Caudate nucleus (tissue), 63 donors: ENCODE measurements at places on chromosomes 7 and 10.

DNA sequence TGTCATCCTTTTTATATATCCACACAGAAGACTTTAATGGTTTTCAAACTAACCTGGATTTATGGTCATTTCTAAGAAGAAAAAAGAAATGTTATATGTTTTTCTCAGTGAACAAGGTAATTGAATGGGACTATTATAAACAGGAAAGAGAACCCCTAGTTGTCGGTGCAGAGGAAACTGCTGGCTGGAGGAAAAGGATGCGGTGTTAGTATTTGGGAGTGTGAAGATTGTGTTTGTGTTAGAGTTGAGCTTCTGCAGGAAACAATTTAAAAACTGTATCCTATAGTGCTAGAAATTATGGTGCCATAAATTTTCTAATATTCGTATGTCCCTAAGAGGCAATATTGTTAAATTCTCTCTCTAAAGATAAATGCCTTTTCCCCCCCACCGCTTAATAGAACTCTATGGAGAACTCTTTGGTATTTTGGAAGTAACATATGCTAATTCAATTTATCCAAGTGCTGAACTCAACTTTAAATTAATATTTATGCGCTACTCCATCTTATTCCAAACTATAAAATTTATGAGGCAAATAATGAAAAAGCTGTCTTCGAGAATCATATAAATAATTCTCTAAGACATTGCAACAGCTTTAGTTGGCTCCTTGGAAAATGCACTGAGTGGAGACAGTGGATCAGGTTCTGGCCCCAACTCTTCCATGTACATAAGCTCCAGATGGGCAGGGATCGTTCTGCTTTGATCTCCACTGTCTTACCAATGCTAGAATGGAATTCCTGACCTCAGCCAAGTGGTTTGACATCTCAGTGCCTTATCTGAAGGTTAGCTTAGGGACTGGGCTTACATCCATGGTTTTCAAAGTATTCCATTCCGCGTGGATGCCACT is 5.6 kb downstream of the BZW2 start:
- no peak for DNase-seq

DNA sequence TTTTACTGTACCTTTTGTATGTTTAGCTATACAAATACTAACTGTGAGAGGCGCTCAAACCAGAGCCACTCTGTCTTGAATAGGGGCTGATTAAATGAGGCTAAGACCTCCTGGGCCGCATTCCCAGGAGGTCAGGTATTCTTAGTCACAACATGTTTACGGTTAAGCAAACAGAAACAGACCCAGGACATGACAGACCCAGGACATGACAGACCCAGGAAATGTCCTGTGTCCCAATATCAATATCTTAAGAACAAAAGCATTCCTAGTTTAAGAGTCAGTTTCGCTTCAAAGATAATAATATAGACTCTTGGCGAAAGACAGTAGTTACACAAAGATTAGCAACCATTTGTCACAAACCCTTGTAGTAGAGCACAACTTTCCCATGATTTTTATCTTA is 304.5 kb downstream of the CCSER2 start:
- DNase-seq = no peak

- no peak for DNase-seq
Observed at GRCh38 chr7:136247211-136247610, 270.1 kb upstream of the MTPN start.

DNA sequence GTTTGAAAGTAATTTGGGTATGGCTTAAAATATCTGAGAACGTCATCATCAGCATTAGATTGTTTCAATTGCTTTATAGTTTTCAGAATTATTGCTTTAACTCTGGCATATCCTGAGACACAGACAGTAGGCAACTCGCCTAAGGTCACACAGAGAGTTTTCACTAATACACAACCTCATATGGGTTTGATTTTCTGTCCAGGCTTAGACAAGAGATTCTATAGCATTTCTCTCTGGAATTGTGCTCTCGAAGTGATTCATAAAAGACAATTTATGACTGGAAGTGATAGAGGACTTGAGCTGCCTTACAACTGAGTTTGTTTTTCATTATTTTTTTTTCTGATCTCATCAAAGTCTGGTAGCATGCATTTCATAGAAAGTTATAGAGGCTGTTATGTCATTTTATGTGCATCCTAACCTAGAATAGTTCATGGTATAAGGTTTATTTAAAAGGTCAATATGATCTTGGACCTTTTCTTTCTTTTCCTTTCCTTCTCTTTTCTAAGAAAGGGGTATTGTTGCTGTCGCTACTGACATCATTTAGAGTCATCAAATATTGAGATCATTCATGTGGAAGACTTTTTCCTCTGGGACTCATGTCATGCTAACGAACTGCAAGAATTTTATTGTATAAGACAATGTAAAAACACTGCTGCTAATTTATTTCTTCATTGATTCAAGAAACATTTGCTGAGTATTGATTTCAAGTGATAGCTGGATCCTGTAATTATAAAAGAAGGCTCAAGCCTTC is 278.2 kb downstream of the PLXDC2 start:
- no peak for DNase-seq

DNA sequence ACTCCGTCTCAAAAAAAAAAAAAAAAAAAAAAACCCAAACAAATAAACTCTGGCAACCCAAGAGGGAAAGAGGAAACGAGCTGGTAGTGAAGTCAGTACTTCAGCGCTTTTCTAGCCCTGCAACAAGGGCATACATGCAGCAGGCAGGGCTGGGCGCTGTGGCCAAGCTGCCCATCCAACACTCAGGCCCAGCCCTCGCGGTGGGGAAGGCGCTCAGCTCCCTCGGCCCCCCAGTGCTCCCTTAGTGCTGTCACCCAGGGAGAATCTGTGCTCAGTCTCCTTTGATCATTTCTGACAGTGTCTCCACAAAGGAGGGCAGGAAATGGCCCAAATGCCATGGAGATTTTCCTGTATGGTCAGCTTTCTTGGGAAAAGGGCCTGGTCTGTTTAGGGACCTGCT is 97.2 kb downstream of the SMURF1 start:
- DNase-seq = no peak

DNA sequence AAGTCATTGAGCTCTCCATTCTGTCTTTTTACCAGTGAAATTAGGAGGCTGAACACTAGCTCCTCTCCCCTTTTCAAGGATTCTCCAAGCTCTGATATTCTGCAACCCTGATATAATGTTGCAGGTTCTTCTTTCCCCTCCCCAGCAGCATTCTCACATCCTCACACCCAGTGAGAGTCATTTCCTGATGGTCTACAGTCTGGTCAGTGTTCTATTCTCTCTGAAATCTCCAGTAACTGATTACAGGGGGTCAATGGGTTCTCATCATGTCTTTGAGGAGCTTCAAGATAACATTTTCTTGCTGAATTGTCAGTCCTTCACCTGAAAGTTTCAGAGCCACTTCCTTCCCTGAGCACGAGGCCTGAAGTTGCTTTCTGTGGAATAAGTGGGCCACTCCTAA is 299.4 kb downstream of the PTEN start:
- no peak for DNase-seq
